ENCODE measurements at places on chromosomes 7 and 10. TPM values are rescaled to one million over a fixed set of nuclear protein-coding genes. Genes with fewer than 3 reads are reported as not detected.

Gene CCDC71L
- 33.2 TPM for total RNA-seq

- no peak for DNase-seq
Observed at GRCh38 chr10:12703126-12703525, 298.4 kb downstream of the CCDC3 start.

- DNase-seq = peak; percentile 95
Observed at GRCh38 chr7:106009503-106010226, 46.6 kb downstream of the CDHR3 start.

DNA sequence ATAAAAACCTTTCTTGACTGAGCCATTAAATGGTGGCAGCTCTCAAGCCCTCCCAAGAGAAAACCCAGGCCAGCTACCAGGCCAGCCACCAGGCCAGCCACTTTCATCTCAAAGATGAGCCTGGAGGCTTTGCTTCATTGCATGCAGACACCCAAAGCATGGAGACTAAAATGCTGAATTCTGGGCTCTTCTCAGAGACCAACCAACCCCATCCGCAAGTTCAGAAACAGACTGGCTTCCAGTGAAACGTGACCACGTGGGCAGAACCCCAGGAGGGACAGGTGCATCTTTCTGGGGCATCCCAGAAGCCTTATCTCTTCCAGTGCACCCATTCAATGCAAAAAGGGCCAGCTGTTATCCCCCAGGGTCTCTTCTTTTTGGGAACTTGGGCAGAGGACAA lies 20.9 kb downstream of the CHST15 start:
- DNase-seq = no peak

DNA sequence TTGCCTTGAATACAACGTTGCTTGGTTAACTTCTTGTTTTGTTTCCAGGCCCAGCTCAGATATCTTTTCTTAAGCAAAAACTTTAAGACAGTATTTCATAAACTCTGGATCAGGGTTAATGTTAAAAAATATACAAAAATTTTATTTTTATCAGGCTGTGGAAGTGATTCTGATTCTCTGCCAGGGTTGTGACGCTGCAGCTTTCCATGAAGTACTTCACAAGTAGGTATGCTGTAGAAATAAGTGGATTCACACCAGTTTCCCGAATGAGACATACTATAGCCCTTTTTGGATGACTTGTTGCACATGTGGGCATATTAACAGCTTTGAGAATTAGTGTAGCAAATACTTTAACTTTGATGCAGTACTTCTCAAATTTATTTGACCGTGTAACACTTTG lies 70.1 kb downstream of the CDK14 start:
- no peak for DNase-seq

Gene RPS24
- 1,129 TPM for total RNA-seq

Gene SCIN
- 0.79 TPM for total RNA-seq

Gene OPN1SW
- total RNA-seq = not detected

DNA sequence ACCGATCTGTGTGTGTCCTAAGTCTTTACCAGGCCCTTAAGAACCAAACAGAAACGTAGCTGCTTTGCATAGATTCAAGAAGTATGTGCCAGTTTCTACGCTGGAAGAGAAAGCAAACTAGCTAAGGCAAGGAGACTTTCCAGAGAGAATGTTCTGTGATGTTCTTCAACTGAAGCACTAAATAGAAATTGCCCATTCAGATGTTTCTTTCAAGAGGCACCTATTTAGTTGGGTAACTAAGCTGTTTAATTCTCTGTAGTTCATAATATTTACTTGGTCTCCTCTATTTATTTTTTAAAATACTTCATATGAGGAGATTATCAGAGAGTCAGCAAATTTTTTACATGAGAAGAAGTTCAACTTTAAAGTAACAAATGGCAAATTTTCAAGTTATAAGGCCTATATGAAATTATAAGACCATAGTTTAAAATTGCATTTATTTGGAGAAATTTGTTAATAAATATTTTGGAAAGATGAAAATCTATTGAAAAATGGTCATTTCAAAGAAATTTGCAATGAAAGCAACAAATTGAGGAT lies 279.0 kb downstream of the NEBL start:
- no peak for DNase-seq

GRCh38 chr7:116812860-116813259 lies 49.5 kb upstream of the CAPZA2 start:
- DNase-seq = no peak

GRCh38 chr10:71084818-71085126 lies 127.6 kb upstream of the UNC5B start:
- DNase-seq = peak; percentile 24

DNA sequence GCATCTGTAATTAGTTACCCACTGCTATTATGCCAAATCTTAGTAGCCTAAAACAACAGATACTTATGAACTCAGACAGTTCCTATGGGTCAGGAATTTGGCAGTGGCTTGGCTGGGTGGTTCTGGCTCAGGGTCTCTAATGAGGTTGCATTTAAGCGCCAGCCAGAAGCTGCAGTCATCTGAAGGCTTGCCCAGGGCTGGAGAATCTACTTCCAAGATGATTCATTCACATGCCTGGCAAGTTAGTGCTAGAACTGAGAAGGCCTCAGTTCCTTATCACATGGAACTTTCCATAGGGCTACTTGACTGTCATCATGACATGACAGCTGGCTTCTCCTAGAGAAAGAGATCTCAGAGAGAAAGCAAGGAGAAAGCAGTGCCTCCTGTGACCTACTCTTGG lies 121.3 kb downstream of the AVL9 start:
- peak; percentile 85 for DNase-seq

Gene GNAT3
- not detected for total RNA-seq

GRCh38 chr7:84582747-84583146 lies 388.2 kb upstream of the SEMA3A start:
- DNase-seq = no peak

Gene CLEC5A
- 2.5 TPM for total RNA-seq

Gene ATG9B
- not detected for total RNA-seq
